ENCODE measurements at places on chromosomes 12 and 14.

GRCh38 chr12:50750366-50750765 lies 13.5 kb upstream of the ATF1 start:
- DNase-seq: no peak

- no peak for DNase-seq
Observed at GRCh38 chr14:20692116-20692751, 3.7 kb downstream of the ANG start.

DNA sequence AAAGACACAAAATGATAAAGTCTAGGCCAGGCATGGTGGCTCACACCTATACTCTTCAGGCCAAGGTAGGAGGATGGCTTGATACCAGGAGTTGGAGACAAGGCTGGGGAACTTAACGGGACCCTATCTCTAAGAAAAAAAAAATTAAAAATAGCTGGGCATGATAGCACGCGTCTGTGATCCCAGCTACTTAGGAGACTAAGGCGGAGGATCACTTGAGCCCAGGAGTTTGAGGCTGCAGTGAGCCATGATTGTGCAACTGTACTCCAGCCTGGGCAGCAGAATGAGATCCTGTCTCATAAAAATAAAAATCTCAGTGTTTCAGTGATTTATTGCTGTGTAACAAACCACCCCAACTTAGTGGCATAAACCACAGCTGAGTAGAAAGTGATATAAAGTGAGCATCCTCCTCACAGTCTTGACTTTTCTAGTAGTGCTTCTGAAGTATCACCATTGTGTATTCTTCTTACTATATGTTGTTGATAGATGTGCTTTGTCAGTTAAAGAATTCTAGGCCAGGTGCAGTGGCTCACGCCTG lies 10.6 kb upstream of the ATF1 start:
- DNase-seq: no peak

DNA sequence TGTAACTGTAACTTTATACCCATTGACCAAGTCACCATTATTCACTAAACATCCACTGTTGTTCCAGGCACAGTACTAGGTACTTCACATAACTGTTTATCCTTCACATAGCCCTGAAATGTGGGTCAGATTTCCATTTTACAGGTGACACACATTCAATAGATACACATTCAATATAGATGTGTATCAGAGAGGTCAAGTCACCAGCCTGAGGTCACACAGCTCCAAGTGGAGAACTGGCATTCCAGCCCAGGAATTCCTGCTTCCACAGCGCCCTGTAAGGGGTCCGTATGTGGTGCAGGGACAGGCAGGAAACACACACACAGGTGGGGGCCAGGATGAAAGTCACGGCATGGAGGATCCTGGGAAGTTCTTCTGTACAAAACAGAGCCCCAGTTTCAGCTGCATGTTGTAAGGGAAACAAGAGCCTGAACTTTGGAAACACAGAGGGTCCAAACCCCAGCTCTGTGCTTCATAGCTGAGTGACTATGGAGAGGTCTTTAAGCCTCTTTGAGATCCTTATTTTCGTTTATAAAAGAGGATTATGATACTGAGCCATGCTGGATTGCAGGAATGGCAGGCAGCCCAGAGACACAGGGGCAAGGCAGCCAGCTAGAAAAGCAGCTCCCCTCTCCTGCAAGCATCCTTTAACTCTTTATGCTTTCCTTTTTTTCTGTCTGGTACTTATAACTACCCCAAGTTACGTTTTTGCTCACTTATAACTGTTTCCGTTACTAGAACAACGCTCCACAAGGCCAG lies 50.3 kb upstream of the DICER1 start:
- no peak for DNase-seq

DNA sequence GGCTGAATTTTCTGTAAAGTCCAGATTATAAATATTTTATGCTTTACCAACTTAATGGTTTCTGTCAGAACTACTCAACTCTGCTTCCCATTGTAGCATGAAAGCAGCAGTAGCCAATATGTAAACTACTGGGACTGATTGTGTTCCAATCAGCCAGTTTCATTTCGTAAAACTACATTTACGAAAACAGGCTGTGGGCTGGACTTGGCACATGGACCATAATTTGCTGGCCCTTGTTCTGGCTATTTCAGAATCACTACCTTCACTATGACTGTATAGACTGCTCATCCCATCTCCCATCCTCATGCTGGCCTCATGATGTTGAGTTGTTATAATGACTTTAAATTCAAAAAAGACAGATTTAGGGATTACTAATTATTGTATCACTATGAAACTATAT lies 38.7 kb downstream of the FAR2 start:
- peak; percentile 27 for DNase-seq

GRCh38 chr14:75025082-75025481 lies 22.4 kb downstream of the EIF2B2 start:
- DNase-seq: no peak

DNA sequence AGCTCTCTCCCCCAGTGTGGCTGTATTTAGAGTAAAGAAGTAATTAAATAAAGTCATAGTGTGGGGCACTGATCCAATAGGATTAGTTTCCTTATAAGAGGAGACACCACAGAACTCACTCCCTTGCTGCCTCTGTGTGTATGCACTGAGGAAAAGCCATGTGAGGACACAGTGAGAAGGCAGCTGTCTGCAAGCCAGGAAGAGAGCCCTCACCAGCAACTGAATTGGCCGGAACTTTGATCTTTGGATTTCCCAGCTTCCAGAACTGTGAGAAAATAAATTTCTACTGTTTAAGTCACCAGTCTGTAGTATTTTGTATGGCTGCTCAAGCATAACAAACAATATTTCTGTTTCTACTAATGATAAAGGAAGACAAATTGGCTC lies 368.7 kb upstream of the PRICKLE1 start:
- no peak for DNase-seq

DNA sequence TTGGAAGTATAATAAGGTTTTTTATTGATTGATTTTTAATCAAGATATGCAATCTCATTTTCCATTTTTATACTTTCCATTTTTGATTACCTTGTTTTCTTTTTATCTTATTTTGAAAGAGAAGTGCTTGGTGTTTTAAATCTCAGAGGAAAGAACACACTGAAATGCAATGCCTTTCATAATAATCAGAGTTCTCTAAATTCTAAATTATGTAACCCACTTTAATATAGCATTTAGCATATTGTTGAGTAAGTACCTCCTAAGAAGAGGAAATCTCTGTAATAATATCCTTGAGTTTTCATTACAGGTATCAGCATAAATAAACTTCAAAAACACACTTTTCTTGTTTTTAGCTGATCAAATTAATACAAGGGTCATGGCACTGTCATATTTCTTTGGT lies 96.9 kb downstream of the GTF2A1 start:
- no peak for DNase-seq

GRCh38 chr12:14399871-14400270 lies 34.4 kb downstream of the ATF7IP start:
- peak; percentile 47 for DNase-seq

DNA sequence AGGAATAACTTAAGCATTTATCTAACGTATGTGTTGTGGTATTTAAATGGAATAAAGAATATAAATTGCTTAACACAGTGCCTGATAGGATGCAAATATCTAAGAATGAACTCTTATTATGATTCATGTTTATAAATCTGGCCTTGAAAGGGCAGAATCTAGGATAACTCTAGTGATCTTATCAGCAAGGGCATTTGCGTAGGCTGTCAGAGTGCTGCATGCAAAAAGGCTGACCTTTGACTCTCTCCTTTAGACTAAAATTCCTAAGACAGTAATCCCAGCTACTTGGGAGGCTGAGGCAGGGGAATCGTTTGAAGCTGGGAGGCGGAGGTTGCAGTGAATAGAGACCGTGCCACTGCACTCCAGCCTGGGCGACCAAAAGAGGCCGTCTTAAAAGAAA lies 31.3 kb upstream of the ANP32D start:
- DNase-seq: no peak

GRCh38 chr12:120639771-120640721 lies at the start of gene CABP1:
TSS of gene CABP1 (plus strand) at chr12:120640626. CDS start at chr12:120640686, 60 bp downstream.
- no peak for DNase-seq

DNA sequence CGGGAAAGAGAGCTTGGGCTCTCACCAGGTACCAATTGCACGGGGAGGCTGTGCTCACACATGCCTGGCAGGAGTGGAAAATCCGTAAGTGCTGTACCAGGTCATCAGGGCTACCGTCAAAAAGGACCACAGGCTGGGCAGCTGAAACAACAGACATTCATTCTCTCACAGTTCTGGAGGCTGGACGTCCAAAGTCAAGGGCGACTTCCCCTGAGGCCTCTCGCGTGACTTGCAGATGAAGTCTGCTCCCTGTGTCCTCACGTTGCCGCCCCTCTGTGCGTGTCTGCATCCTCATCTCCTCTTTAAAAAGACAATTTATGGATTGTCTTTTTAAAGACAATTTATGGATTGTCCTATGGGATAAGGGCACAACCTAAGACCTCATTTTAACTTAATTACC lies 73.8 kb upstream of the FZD10 start:
- DNase-seq: no peak

GRCh38 chr14:92607702-92608429 lies 94.3 kb downstream of the RIN3 start:
- DNase-seq: peak; percentile 87
